ENCODE measurements at places on chromosomes 4 and X.

DNA sequence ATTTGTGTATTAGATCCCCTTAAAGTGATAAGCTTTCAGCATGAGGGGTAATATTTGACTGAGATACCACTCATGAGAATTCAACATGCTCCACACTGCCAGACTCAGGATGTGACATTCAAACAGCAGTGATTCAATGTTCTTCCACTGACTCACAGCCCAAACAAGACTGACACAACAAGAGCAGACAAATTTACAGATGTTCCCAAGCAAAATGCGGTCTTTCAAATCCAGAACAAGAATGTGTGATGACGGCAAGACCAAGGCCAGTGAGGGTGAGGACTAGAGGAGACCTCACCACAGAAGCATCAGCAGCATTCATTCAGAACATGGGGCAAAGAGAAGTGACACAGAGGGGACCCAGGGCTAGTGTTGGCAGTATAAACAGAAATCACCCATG, 99.3 kb upstream of the GRIA3 start:
- no peaks in the 10 kb centered on the region for H3K27me3 ChIP-seq
- H3K4me1 ChIP-seq = no peaks in the 10 kb centered on the region
- no peak overlapping the region for H3K27ac ChIP-seq
- DNase-seq = no peak
- H3K36me3 ChIP-seq = no peaks in the 10 kb centered on the region

DNA sequence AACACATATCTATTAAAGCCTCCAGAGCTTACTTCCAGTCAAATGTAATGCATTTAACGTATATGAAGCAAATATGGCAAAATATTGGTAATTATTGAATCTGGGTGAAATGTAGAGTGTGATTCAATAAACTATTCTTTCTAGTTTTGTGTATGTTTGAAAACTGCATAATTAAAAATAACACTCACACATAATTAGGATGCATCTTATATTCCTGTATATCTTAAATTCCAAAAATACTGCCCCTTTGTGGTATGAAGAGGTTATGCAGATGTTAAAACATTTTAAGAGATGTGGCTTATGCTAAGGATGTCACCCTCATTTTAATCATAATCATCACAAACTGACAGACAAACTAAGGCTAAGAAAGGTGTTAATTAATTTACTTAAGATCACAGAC, 182.9 kb downstream of the COX18 start:
- no peaks in the 10 kb centered on the region for H3K36me3 ChIP-seq
- DNase-seq = no peak
- no peaks in the 10 kb centered on the region for H3K27me3 ChIP-seq
- no peak overlapping the region for H3K4me3 ChIP-seq
- no peak overlapping the region for H3K27ac ChIP-seq

DNA sequence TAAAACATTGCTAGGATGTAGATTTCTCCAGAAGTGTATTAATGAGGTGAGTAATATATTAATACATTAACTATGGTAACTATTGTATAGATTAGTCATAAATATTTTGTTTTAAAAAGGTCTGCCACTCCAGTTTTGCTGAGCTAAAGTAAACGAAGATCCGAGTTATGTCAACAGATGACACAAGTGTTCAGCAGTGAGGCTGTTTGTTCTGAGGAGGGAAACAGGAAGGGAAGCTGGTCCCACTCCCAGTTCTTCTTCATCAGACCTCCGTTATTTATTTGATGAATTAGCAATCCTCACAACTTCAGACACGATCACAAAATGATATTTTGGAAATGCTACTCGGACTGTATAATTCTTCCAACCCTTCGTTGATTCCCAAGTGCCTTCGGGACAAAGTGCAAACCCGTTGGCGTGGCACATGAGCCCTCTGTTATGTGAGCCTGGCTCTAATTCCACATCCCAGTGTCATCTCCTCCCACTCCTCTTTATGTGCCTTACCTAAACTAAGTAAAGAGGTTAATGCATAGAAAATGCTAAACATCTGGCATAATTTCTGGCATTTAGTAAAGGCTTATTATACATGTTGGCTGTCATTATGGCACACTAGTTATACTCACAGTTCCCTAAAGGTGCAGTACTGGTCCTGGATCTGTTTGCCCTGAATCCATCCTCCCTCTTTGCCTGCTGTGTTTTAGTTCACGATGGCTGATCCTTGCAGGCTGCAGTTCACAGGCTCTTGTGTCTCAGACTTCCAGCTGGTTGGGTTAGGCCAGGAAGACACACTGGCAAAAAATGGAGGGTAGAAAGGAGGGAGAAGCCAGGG, 190.6 kb upstream of the LNX1 start:
- DNase-seq = no peak
- no peak overlapping the region for H3K27ac ChIP-seq
- H3K27me3 ChIP-seq = no peaks in the 10 kb centered on the region
- H3K4me1 ChIP-seq = no peaks in the 10 kb centered on the region
- H3K36me3 ChIP-seq = no peaks in the 10 kb centered on the region

DNA sequence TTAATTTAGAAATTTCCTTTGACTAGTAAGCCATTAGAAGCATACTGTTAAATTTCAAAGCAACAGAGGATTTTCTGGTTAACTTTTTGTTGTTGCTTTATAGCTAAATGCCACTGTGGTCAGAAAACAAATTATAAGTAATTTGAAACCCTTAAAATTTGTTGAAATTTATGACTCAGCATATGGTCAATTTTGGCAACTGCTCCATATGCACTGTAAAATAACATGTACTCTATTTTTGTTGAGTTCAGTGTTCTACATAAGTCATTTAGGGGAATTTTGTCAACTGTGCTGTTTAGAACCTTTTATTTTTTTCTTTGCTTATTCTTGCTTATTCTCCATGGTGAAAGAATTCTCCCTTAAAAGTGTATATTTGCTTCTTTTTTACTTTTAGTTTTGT, 28.6 kb downstream of the SCLT1 start:
- H3K27me3 ChIP-seq = no peaks in the 10 kb centered on the region
- H3K4me3 ChIP-seq = no peak overlapping the region
- no peaks in the 10 kb centered on the region for H3K4me1 ChIP-seq
- no peak for DNase-seq

- DNase-seq = no peak
- no peaks in the 10 kb centered on the region for H3K27me3 ChIP-seq
- H3K4me1 ChIP-seq = no peaks in the 10 kb centered on the region
- H3K27ac ChIP-seq = no peak overlapping the region
- H3K36me3 ChIP-seq = no peaks in the 10 kb centered on the region
Observed at GRCh38 chrX:7580127-7580526, 262.8 kb upstream of the VCX start.

Measured in Panc1 (cell line).